ENCODE measurements at places on chromosomes 6 and 20.

DNA sequence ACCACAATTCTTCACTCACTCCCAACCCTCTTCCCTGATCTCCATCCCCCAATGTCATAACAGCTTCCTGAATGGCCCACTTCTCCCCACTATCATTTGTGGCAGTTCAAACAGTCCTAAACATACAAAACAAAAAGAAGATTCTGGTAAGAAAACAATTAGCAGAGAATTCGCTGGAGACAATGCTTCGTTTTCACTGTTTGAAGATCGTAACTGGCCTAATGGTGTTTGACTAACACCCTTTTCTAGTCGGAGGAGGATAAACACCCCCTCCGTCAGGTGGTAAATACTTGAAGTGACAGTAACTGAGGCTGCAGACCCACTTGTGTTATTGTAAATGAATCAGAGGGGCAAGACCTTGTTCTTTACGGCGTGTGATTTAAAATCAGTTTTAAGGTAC, 3.8 kb downstream of the EYA2 start:
- DNase-seq: no peak

GRCh38 chr6:68710916-68711315, 75.8 kb downstream of the ADGRB3 start:
- DNase-seq: no peak

DNA sequence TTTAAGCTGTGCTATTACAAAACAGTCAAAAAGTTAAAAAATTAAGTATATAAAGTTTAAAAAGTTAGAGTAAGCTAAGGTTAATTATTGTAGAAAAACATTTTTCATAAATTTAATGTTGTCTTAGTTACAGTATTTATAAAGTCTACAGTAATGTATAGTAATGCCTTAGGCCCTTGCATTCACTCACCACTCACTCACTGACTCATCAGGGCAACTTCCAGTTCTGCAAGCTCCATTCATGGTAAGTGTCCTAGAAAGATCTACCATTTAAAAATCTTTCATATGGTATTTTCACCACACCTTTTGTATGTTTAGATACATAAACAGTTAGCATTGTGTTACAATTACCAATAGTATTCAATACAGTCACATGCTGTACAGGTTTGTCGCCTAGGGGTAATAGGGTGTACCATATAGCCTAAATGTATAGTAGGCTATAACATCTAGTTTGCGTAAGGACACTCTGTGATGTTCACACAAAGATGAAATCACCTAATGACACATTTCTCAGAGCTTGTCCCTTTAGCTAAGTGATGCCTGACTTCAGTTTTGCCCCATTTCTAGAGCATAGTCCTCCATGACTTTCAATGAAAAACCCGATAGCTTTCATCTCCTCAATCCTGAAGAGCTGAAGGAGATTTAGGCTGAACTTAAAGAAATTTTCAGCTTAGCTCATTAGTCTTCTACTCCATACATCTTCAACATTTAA, 14.9 kb upstream of the HLA-DRA start:
- DNase-seq: no peak

DNA sequence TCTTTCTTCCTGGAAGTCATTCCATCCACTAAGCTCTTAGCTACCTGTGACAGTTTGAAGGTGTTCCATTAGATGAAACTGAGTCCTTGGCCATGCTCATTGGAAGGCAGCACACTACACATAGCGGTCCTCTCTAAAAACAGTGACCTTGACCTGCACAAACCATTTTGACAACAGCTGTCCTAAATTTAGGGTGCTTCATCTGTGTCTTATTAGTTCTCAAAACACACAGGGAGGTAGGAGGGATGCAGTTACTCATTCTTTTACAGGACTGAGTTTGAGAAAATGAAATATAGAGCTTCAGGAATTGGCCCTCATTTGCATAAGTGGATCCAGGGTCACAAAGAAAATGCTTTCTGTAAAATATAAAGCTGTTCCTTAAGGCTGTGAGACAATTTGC, 20.4 kb upstream of the MAP3K4 start:
- DNase-seq: no peak

- DNase-seq: no peak
These were observed 40.2 kb upstream of the MRGBP start for GRCh38 chr20:62755817-62756724.

GRCh38 chr6:157139054-157139708, 184.1 kb downstream of the TMEM242 start:
- DNase-seq: no peak

DNA sequence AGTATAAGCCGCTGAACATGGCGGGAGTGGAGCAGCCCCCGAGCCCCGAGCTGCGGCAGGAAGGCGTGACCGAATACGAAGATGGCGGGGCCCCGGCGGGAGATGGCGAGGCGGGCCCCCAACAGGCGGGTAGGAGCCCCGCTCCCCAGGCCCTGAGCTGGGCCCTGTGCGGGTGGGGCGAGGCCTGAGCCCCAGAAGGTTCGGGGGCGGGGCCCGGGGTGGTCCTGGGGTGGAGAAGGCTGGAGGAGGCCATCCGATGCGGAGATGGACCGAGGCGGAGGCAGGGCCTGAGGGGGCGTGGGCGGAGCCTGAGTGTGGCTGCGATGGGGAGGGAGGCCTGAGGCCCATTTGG, 7.1 kb downstream of the L3MBTL1 start:
- DNase-seq: no peak

DNA sequence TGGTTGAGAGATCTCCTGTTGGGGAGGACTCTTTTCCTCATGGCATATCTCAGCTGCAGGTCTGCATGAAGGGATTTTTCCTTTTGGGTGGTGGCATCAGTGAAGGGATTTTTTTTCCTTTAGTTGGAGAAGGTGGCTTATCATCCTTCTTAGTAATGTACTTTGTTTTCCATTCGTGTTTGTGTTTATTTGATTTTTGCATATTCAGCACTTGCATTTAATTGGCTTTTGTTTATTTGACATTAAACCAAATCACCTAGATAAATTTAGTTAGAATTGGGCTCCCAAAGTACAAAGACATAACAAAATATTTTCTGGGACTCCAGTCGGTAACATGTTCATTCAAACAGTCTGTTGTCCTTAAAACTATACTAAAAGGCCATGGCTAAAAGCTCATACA, 56.2 kb upstream of the MANEA start:
- DNase-seq: no peak

- DNase-seq: no peak
These were observed 20.4 kb downstream of the PRSS16 start for GRCh38 chr6:27267857-27268434.

DNA sequence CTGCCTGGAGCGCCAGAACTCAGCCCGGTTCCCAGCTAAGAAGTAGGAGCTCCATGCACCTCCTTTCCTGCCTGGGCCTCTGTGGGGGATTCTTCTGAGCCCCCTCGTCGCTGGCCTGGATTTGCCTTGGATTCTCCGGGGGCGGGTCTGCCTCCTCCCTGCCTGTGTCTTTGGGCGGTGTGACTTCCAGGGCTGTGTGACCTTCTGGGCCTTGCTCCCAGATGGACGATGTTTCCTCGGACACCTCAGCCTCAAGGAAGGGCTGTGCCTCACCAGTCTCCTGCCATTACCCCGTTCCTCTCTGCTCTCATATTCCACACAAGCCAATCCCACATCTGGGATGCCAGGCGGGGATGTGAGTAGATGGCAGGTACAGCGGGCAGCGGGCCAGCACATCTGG, 76.8 kb downstream of the ERMARD start:
- DNase-seq: no peak

- no peak for DNase-seq
These were observed 126.9 kb downstream of the MRPL14 start for GRCh38 chr6:44000164-44000842.

DNA sequence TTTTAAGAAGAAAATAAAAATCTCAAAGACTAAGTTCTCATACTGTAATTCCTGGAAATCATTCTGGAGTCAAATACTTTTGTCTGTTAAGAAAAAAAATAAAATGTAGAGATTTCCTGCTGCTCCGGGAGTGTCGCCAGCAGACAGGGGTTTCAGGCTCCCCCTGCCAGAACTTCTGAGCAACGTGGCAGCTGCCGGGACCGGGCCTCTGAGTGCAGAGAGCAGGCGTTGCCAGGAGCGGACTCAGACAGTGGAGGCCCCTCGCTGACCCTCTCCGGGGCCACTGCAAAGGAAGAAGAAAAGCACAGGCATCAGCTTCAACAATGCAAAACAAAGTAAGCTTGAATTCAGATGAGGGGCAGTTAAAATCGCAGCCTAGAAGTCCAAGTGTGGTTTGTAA, 95.5 kb downstream of the THBS2 start:
- no peak for DNase-seq

- DNase-seq: no peak
These were observed 142.1 kb downstream of the MYB start for GRCh38 chr6:135323202-135323668.

GRCh38 chr20:19783966-19784401, 25.9 kb downstream of the RIN2 start:
- DNase-seq: no peak

- DNase-seq: no peak
These were observed 10.3 kb upstream of the MYB start for GRCh38 chr6:135170849-135171248.

GRCh38 chr6:2086326-2086965, 159.0 kb downstream of the GMDS start:
- DNase-seq: no peak

DNA sequence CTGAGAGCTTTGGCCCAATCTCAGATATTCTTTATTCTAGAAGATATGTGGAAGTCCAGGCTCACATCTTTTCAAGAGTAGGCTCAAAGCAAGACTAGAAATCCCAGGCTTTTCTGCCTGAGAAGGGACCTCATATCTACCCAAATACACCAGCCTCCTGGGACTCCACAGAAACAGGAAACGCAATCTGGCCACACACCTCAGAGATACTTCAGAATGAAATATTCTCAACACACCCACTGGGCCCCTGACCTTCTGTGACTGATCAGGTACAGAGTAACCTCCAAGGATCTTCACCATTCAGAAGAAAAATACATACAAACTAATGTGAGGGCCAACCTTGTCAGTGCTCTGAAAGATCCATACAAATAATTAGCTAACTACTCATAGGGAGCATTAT, 183.2 kb downstream of the HIVEP2 start:
- no peak for DNase-seq

DNA sequence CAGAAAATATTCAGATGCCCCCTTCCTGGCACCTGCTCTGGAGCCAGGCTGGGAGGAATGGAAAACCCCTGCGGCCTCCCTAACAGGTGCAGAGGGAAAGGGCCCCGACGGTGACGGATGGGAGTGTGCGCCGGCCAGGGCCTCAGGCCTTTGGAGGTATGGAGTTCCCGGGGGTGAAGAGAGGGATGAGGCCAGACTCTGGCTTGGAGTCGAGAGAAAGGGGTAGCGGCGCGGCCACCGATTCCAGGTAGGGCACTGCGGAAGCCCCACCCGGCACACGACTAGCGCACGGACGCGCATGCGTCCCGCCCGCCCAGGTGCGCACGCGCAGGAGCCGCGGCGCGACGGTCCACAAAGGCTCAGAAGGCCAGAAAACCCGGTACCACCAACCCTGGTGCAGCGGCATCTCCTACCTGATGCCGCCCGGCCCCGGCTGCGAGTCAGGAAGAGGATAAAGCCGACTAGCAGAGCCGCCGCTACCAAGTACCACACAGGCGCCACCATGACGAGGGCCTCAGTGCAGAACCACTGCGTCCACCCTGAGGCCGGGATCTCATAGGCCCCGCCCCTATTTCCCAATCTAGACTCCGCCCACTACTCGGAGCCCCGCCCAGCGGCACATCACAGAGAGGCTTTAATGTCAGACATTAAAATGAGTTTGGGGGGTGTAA, at the start of gene DDRGK1:
DDRGK1 (minus strand) TSS at position 559 of the 671 bp plus-strand sequence; CDS start at position 504, 55 bp downstream.
- peak; percentile 81 for DNase-seq

- no peak for DNase-seq
These were observed 75.5 kb downstream of the DOK5 start for GRCh38 chr20:54550776-54551396.

DNA sequence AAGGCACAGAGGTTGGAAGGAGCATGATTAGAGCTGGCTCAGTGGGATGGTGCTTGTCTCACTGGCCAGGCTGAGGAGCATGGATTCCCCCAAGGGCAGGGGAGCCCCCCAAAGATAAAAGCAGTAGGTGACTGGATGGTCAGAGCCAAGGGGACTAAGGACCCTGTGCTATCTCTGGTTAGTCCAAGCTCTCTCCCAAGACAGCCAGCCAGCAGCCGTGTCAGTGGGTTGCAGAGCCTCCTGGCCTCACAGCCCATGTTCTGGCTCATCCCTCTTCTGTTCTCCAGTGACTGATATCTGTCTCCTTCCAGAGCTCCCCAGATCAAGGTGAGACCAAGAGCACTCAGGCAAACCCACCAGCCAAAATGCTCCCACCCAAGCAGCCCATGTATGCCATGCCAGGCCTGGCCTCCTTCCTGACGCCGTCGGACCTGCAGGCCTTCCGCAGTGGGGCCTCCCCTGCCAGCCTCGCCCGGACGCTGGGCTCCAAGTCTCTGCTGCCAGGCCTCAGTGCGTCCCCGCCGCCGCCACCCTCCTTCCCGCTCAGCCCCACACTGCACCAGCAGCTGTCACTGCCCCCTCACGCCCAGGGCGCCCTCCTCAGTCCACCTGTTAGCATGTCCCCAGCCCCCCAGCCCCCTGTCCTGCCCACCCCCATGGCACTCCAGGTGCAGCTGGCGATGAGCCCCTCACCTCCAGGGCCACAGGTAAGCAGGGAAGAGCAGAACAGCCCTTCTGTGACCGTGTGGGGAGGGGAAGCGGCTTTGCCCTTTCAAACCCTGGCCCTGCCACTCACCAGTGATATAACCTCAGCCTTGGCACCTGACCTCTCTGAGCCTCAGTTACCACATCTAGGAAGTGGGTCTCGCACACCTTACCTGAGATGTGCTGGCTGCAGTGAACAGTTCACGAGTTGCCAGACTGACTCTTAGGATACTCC, 121.3 kb downstream of the JPH2 start:
- DNase-seq: no peak

DNA sequence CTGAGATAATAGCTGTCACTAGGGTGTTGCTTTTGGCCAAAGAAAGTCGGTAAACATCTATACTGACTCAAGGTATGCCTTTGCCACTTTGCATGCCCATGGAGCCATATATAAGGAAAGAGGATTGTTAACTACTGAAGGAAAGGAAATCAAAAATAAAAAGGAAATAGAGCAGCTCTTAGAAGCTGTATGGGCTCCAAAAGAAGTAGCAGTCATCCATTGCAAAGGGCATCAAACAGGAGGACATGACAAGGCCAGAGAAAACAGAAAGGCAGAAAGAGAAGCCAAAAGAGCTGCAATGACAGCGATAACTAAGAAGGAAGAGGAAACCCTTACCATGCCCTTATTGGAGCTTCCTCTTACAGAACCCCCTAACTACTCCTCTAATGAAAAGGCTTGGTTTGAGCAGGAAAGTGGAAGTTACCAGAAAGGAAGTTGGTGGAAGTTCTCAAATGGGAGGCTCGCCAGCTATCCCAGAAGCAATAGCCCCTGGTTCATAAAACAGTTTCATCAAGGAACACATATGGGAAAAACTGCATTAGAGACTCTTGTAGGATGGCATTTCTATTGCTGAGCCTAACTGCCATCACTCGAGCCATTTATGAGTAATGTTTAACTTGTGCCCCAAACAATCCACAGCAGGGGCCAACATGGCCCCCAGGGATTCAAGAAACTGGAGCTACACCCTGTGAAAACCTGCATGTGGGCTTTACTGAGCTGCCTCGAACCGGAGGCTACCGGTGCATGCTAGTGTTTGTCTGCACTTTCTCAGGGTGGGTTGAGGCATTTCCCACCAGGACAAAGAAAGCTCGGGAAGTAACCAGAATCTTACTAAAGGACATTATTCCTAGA, 7.0 kb downstream of the IL22RA2 start:
- DNase-seq: no peak

- no peak for DNase-seq
These were observed 5.8 kb upstream of the EEF1E1 start for GRCh38 chr6:8108031-8108660.

Data from activated gamma-delta T cell treated with anti-CD3 and anti-CD28 coated beads, Interleukin-2, amount 50 U/mL, for 16 hours (primary cell).